ENCODE measurements at places on chromosomes 13 and 19.

- no peak for DNase-seq
Observed at GRCh38 chr13:28286263-28286662, 147.9 kb downstream of the PAN3 start.

DNA sequence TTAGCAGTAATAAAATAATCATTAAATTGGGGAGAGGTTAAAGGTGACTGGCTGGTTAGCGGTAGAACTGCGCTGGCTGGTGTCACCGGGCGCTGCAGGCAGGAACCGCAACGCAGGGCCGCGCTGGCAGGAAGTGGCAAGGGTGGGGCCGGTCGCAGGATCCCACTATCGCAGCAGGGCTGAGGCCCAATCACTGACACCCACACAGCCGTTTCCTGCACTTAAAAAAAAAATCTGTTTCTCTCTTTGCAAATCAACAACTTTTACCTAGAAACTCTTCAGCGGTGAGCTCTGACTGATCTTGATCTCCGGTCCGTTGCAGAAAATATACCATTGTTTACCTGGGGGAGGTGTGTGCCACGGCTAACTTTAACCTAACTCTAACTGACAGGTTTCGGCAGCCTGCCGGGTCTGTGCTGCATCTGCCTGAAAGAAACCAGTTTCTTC, 46.9 kb downstream of the KLF2 start:
- DNase-seq = peak; percentile 38

DNA sequence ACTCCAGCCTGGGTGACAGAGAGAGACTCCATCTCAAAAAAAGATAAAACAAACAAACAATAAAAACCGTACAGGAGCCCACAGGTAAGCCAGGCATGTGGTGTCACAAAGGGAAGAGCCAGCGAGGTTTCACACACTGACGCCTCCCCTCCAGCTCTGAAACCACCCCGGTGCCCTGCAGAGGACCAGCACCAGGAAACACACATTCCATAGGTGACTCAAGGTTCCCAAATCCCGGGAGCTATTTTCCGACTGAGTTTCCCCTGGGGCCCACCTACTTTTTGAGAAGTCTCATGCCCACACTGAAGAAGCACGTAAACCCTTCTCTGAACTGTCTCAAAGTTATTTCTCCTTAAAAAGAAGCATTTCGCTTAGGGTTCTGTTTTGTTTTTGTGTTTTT, 40.3 kb downstream of the RHPN2 start:
- no peak for DNase-seq

DNA sequence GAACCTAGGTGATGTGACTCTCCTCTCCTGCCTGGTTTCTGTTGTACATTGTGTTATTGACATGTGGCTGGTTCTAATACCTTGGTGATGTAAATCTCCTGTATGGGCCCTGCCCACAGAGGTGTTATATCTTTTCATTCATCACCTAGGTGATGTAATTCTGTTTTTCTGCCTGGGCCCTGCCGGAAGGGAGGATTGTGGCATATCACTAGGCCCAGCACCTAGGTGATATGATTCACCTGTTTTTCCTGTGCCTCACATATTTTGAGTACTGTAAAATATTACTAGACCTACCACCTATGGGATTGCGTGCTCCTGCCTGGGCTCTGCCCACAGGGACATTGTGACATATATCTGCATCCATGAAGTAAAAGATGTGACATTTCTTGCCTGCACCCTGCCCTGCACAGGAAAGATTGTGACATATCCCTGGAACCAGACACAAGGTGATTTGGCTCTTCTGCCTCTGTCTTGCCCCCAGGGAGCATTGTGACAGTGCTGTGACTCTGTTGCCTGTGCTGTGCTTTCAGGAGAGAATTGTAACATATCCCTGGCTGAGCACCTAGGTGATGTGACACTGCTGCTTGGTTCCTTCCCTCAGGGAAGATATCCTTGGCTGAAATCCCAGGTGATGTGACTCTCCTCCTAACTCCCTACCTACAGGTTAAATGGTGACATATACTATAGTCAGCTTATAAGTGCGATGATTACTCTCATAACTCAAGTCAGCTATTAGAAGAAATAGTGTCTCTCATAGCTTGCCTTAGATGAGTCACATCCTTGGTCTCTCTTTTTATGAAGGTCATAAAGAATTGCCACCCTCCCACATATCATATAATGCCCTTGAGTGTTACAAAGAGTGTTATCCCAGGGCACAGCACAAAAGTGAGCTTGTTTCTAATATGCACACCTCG, 13.3 kb upstream of the ZNF681 start:
- DNase-seq = no peak
